Cardiac septum (tissue), 1 donor: ENCODE measurements at places on chromosomes 3 and 15. TPM values are rescaled to one million over a fixed set of nuclear protein-coding genes. Genes with fewer than 3 reads are reported as not detected.
A peak's percentile ranks its signal among the peaks of the same experiment; 100 is the strongest.

Gene FAM174B
- total RNA-seq, result 6.5 TPM

Gene FANCD2OS
- total RNA-seq, result not detected

- no peak for DNase-seq
Observed at GRCh38 chr3:86029590-86029989, 961.4 kb downstream of the VGLL3 start.

DNA sequence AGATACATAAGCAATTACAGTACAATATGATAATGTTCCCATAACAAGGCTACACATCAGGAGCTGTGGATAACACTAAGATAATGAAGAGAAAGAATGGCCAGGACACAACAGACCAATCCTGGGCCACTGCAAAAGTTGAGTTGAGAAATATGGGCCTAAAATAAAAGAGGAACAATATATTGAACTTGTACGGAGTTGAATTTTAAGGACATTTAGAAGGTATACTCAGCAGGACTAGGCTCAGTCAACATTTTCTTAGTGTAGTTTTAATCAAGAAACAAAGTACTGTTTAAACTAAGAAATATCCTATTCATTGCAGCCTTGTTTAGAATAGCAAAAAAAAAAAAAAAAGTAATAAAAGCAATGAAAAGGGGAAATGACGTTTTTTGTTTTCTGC, 24.3 kb downstream of the HERC1 start:
- DNase-seq, result no peak

DNA sequence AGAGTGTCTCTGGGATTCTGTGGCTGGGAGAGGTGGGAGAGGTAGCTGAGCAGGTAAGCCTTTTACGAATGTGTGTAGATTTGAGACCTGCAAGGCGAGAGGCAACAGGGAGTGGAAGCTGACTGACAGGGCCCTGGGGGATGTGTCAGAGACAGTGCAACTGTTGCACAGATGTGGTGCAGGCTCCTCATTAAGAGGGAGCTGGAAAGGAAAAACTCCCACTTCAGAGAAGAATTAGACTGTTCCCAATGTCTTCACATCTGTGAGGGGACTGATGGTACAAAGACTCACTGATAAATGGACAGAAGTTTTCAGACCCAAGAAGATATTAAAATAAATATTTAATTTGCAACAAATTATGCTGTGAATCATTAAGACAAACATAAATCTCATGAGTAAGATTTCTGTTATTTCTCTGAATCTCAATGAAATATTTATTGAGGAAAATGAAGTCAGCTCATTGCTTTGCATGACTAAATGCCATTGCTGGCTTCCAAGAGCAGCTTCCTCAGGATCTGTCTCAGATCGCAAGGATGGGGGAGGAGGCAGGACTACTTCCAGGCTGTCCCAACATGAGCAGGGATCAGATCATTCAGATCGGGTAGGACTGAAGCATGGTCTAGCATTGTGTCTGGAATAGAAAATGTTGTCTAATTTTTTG, 127.3 kb upstream of the ROPN1 start:
- no peak for DNase-seq

GRCh38 chr3:42605546-42606173, 5.2 kb downstream of the NKTR start:
- no peak for DNase-seq

DNA sequence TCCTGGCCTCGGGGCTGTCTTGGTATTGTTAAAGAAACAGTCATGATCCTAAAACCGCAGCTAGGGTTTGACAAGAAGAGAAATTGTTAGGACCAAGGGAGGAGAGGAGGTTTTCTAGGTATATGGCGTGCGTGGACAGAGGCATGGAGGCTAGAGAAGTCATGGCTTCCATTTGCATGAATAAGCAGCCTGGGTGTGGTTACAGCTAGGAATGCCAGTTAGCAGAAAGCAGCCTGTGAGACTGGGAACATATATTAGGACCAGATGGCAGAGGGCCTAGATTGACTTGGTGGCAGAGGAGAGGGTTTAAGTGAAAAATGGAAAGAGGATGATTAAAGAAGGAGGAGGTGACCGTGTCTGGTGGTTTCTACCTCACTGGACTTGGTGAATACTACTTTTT, 573.6 kb upstream of the ARRDC4 start:
- DNase-seq, result no peak

GRCh38 chr3:29026286-29026685, 254.6 kb upstream of the RBMS3 start:
- no peak for DNase-seq

GRCh38 chr3:196688349-196688748, 23.7 kb downstream of the CEP19 start:
- DNase-seq, result peak; percentile 85

GRCh38 chr3:46266598-46266997, 24.3 kb downstream of the CCR3 start:
- DNase-seq, result no peak

DNA sequence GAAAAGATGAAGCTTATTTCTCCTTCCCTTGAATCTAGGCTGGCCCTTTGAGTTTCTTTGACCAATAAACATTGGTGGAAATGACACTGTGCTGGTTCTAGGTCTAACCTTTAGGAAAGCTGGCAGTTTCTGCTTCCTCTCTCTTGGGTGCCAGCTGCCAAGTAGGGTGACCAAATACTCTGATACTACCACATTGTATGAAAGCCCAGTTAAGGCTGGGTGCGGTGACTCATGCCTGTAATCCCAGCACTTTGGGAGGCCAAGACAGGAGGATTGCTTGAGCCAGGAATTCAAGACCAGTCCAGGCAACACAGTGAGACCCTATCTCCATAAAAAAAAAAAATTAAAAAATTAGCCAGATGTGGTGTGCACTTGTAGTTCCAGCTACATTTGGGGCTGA, 320.7 kb downstream of the ZNF621 start:
- no peak for DNase-seq

Gene ADAMTSL3
- 9.8 TPM for total RNA-seq

Gene SAMD7
- not detected for total RNA-seq

GRCh38 chr3:112640930-112641801, at the start of gene CCDC80:
CCDC80 (minus strand) TSS chr3:112641143; CDS start chr3:112639905, 1,238 bp downstream.
- no peak for DNase-seq

- DNase-seq, result no peak
Observed at GRCh38 chr15:67548236-67548852, 5.8 kb downstream of the MAP2K5 start.

DNA sequence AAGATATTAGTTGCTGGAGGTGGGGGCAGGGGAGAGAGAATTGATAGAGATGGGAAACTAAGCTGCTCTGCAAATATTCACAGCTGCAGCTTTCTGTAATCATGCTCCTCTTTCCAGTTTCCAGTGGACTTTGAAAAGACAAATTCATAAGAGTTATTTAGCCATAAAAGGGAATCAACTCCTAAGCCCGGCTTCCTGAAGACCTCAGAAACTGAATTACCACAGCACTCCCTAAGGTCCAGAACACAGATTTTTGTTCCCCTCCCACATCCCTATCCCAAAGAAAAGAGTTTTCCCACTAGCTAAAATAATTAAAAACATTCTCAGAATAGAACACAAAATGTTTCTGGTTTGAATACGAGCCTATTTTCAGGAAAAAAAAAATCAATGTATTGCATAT, 871.8 kb upstream of the NR2F2 start:
- no peak for DNase-seq

DNA sequence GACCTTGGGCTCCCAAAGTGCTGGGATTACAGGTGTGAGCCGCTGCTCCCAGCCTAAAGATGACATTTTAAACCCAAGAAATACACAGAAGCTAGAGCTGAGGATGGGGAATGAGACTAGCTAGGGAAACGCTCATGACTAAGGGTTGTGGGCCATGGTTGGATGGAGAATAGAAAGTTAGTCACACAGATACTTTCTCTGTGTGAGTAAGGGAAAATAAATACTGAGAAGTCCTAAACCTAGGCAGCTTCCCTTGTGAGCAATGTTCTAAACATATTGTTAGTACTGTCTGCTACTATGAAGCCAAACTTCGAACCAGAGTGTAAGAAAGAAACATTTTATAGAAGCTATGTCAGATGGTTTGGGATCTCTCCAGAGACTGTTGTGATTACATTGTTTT, 304.8 kb upstream of the STAC start:
- no peak for DNase-seq

GRCh38 chr3:64983583-64984359, 296.0 kb upstream of the ADAMTS9 start:
- DNase-seq, result no peak

Gene FBLN2
- 64.6 TPM for total RNA-seq

- DNase-seq, result no peak
Observed at GRCh38 chr3:113501597-113501996, 13.4 kb downstream of the SPICE1 start.

DNA sequence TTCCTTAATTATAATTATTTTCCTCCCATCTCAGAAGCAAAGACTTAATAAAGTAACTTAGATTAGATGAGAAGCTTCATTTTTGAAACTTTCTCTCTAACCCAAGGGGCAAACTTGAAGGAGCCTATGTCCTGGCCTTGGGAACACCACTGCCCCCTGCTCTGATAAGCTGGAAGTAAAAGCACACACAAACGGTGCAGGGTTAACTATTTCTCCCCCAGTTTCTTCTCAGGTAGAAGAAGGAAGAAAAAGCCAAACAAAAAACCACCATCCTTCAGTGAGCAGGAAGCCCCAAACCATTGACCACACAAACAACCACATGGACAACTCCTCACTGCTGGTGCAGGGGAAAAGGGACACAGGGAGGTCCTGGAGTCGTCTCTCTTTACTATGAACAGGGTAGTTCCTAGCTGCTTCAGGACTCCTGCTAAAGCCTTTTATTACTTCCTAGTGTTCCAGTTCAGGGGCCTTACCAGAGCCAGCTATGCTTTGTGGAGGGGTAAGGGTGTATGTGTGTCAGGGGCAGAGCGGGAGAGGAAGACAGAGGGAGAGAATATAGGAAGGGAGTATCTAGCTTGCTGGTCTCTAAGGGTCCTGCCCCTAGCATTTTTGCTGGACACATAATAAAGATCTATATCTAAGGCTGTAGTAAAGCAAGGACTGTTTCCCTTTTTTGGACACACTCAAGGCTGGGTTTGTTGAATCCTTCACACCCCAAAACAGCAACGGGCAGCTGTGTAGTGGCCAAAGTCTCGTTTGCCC, 94.0 kb upstream of the UMPS start:
- no peak for DNase-seq

- no peak for DNase-seq
Observed at GRCh38 chr3:190554197-190554596, 40.3 kb downstream of the IL1RAP start.

Gene SLC2A2
- not detected for total RNA-seq

Gene PRTG
- 0.92 TPM for total RNA-seq

DNA sequence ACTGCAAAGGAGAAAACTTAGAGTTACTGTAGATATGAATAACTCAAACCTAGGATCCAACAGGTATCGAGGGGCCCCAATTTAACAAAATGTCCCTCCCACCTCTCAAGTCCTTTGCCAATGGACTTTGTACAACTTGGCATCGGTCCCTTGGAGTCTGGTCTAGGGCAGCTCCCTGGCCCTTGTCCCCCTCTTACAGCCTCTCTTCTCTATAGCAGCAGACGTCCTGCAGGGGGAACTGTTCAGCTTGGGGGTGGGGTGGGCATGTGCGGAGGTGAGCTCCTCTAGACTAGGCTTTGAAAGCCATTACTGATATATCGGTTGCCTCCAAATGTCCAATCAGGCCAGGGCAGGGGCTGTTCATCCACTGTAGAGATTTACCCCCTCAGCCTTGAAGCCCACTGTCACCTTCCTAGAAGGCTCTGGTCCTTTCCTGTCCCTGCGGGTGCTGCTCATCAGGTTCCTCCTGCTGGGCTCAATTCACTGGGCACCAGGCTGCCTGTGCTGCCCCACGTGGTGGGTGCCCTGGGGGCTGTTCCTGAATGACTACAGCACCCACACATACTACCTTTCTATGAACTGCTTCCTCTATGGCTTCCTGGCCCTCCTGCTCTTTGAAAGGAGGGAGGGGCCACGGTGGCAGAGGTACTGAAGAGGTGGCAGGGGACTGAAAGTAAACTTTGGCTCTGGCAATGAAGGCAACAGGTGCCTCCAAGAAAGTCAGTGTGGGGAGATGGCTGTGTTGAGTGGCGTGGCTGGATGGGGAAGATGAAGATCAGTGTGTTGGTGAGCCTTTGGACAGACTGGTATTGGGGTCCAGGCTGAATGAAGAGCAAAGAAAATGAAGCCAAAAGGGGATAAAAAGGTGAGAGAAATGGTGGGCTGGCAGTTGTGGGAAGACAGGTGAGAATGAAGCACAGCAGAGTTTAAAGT, 78.8 kb upstream of the MEX3B start:
- no peak for DNase-seq

DNA sequence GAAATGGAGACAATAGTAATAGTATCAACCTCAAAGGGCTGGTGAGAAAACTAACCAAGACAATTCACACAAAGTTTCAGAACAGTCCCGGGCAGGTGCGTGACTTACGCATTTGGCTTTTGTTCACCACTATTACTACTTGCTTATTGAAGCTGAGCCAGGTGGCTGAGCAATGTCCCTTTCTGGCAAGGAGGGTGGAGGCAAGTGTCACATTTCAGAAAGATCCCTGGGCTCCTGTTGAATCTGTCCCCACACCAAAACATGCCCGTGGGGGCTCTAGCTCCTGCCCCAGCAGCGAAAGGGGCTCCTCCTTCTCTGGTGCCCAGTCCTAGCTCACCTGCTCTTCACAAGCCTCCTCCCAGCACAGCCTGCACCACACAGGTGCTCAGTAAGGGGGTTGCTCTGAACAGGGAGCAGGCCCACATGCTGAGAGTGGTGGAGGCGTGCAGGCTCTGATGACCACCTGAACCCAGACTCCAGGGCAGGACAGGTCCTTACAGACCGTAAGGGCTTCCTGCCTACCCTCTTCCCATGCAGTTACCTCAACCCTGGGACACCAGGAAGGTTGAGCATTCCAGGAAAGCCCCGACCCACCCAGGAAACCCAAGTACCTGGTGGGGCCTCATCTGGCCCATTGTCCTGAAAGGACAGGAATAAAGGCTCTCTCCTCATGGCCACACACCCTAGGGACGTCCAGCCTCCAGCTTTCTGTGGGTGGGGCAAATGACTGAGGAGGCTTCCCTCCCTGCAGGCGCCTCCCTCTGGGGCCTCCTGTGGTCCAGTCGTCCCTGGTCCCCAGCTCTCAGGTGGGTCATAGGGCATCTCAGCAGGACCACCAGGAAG, 32.6 kb downstream of the SEMA7A start:
- DNase-seq, result no peak

Gene TUSC2
- 24.5 TPM for total RNA-seq

Gene FANCD2
- total RNA-seq, result 0.48 TPM

Gene TM4SF18
- 4.1 TPM for total RNA-seq

Gene ETV5
- 17.4 TPM for total RNA-seq

Gene CHRNA7
- total RNA-seq, result 1.1 TPM
